ENCODE measurements at places on chromosomes 5 and 9.
A peak's percentile ranks its signal among the peaks of the same experiment; 100 is the strongest.

GRCh38 chr9:98707166-98708102 is 1.3 kb downstream of the GABBR2 start:
- no peak for ATAC-seq

- ATAC-seq: peak; percentile 5
Observed at GRCh38 chr9:112380102-112380824, at the start of gene HSDL2. Gene HSDL2 (plus strand): TSS chr9:112380108. CDS start chr9:112380164, 56 bp downstream.

DNA sequence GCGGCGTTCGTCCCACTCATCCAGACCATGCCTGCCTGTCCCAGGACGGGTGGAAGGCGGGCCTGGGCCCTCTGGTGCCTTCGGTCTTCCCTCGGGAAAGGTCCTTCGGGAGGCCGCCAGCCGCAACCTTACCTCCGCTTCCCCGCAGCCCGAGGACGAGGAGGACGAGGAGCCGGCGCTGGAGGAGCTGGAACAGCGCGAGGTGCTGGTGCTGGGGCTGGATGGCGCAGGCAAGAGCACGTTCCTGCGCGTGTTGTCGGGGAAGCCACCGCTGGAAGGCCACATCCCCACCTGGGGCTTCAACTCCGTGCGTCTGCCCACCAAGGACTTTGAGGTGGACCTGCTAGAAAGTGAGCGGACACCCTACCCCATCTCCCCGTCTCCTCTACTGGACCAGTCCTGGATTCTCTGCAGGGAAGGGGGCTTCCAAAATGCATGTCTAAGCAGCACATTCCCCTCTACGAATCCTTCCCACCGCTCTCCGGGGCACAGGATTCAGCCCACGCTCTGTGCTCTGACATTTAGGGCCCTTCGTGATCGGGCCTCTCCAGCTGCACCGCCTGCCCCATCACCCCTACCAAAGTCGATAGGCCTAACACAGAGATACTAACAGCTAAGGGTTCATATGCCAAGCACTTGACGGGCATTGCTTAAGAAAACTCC is 1.1 kb downstream of the ARL10 start:
- ATAC-seq: no peak

DNA sequence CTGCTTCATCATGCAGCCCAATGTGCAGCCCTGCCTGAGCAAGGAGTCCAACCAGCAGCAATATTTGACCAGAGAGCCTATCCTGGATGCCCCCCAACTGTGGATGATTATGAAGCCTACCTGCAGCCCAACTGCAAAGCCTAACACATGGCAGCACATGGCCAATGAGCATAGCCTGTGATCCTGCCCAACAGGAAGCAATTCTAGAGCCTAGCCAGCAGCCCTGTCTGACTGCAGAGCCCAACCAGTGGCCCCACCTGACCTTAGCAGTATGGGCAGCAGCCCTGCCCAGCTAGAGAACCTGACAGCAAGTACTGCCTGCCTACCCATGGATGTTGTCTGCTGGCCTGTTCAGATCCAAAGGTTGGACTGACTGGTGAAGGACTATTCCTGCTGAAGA is 97.3 kb upstream of the SH3GL2 start:
- ATAC-seq: no peak

- ATAC-seq: no peak
Observed at GRCh38 chr5:117497601-117498000, 923.0 kb upstream of the SEMA6A start.

- no peak for ATAC-seq
Observed at GRCh38 chr5:1914471-1914870, 31.7 kb upstream of the IRX4 start.

GRCh38 chr5:93150311-93151012 is 430.6 kb downstream of the NR2F1-AS1 start:
- ATAC-seq: no peak

GRCh38 chr9:15915711-15916110 is 362.9 kb downstream of the CCDC171 start:
- ATAC-seq: no peak

DNA sequence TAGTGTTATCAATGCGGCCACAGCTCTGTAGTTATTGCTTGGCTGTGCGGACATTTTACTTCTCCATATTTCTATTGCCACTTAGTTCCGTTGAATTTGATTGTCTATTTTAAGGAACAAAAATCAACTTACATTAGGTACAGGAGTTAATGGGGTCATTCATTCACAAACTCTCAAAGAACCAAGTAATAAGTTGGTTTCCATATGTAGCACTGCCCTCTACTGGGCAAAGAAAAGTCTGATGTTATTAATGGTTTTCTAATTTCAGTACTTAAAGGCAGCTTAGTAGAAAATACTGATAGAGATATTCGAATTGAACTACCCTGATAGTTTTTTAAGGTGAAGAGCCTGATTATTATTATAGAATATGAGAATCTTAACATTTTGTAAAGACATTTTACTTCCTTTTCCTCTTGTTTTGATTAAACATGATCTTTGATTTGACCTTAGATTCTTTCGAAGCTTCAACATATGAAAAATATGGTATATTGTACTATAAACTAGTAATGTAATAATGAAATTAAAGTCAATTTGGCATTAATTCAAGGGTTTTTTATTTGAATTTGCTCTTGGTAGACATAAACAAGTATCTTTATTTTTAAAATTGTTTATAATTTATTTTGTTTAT is 119.5 kb upstream of the CTNND2 start:
- ATAC-seq: no peak

GRCh38 chr9:18245911-18246310 is 228.0 kb upstream of the ADAMTSL1 start:
- ATAC-seq: no peak

- ATAC-seq: no peak
Observed at GRCh38 chr5:121144764-121145163, 680.7 kb downstream of the PRR16 start.

GRCh38 chr9:99681113-99681512 is 140.6 kb upstream of the NR4A3 start:
- no peak for ATAC-seq

GRCh38 chr5:140038373-140038957 is 4.6 kb downstream of the NRG2 start:
- ATAC-seq: no peak

- ATAC-seq: no peak
Observed at GRCh38 chr5:180960209-180960608, 28.4 kb upstream of the BTNL3 start.

DNA sequence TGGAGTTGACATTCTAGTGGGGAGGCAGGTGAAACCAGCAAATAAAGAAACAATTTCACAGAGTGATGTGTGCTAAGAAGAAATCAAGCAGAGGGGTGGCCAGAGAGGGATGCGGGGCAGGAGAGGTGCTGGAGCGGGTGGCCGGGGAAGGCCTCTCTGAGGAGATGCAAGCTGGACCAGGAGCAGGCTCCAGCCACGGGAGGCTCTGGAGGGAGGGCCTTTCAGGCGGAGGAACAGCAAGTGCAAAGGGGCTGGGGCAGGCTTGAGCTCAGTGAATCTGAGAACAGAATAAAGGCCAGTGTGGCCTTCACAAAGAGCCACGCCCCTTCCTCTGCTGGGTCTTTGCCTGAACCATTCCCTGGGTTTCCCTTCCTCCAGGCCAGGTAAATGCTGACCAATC is 73.2 kb upstream of the NEURL1B start:
- no peak for ATAC-seq

- peak; percentile 29 for ATAC-seq
Observed at GRCh38 chr9:20621471-20622329, 599 bp downstream of the MLLT3 start.

GRCh38 chr9:72025906-72026305 is 34.5 kb downstream of the C9orf57 start:
- no peak for ATAC-seq

DNA sequence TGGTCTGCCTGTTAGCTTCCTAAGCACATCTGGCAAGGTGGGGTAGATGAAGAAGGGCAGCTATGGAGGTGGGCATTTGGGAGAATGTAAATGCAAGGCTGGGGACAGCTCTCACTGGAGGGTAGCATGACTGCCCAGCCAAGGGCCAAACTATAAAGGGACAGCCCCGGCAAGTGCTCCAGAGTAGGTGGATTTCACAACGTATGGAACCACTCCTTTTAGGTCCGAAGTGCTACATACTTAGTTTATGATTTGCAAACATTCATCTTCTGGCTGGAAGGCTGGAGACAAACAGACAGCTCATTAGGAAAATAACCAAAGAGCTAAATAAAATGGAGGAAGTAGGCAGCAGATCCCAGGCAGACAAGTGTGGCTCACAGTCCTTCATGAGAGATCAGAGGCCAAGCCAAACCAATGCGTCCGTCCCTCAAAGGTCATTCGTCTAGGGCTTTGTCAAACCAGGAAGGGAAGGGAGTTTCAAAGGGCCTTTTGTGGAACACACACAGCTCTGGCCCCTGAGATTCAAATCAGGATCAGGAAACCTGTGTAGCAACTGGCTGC is 42.5 kb upstream of the GLRX start:
- no peak for ATAC-seq

- no peak for ATAC-seq
Observed at GRCh38 chr5:33800241-33800950, 91.4 kb downstream of the ADAMTS12 start.

- no peak for ATAC-seq
Observed at GRCh38 chr5:142845402-142845921, 75.3 kb downstream of the ARHGAP26 start.

GRCh38 chr5:111453747-111454146 is 58.6 kb downstream of the STARD4 start:
- ATAC-seq: no peak

Data from activated CD4-positive, CD25-positive, alpha-beta regulatory T cell treated with anti-CD3 and anti-CD28 coated beads, Interleukin-2, amount 50 U/mL, for 24 hours (primary cell).